ENCODE measurements at places on chromosomes 4 and X.

GRCh38 chrX:130085551-130086446 is 24.5 kb downstream of the ELF4 start:
- no peak for DNase-seq

DNA sequence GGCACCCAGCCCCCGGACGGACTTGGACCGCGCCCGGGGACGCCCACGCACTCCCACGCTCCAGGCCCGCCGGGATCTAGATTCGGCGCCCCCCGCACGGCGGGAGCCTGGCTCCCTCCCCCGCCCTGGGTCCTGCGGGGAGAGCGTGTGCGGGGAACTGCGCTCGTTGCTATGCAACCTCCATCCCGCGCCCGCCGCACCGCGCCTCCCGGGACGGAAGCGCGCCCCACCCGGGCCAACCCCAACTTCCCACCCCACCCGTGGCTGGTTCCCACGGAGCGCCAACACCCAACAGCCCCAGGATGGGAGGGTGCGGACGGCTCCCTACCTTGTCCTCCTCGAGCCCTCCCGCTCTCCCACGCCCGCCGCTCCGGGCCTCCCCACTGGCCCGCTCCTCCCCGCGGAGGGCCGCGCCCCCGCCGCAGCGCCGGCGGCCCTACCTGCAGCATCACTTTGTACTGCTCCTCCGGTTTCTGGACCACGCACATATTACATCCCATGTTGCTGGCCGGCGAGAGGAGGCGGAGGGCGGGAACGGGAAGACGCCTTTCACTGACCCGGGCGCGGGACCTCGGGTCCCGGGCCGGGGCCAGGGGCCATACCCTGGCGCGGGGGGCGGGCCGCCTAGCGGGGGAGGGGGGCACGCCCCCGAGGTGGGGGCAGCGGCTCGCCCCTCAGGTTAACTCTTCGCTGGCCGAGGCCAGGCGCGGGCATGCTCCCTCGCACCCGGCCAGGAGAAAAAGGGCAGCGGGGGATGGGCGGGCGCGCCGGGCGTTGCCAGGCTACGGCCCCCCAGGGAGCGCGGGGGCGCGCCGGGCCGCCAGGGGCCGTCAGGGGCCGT is at the start of gene PDZD4:
PDZD4 (minus strand) TSS at position 746 of the 841 bp plus-strand sequence; CDS start at position 500, 246 bp downstream.
- no peak for DNase-seq

- no peak for DNase-seq
Observed at GRCh38 chrX:130321550-130321949, 18.2 kb upstream of the SLC25A14 start.

DNA sequence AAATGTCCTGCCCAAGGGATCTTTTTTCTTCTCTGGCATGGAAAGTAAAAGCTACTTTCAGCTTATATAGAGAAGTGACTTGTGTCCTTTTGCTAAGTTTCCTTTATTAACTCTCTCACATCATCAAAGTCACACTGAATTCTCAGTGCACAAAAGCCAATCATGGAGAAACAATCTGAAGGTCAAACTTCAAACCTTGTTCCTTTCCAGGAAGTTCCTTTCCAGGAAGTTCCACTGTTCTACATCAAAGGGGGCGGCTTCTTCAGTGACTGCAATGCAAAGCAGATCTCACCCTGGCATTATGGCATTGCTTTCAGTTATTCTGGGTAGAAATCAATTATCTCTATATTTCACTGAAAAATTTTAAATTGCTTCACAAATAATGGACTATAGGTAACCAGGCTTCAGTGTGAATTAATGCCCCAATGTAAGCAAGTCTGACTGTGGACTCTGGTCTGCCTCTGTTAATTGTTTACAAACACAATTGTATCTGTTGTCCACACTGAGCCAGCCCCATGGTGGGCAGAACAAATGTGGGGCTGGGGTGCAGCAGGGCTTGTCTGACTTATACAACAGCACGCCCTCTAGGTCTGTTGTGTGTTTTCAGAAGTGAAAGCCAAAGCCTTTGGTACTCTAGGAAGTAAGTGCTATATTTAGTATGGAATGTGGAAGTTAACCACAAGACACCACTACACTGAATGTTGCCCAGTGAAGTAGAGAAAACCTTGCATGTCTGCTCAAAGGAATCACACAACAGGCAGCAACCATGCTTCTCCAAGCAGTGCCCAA is 98.8 kb downstream of the CDS1 start:
- no peak for DNase-seq

DNA sequence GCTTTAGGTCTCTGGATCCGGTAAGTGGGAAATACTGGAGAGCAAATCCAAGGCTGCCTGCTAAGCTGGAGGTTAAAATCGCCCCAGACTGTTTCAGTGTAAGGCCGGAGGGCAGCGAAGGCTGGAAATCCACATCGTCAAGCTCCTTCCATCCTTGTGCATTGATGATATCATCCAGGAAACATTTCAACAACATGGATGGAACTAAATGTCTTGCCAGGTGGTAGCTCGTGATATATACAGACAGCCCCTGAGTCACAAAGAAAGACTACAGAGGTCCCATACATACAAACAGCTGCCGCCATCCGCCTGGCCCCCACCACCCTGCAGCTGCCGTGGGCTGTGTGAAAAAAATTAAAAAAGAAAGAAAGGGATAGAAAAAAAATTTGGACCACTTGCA is 148.9 kb upstream of the RBPJ start:
- DNase-seq = no peak

GRCh38 chrX:123961268-123962005 is at the start of gene STAG2:
TSS of gene STAG2 (plus strand) at chrX:123961706. CDS start at chrX:124022628, 60,922 bp downstream.
- DNase-seq = peak; percentile 14

- DNase-seq = no peak
Observed at GRCh38 chrX:127390316-127390715, 570.8 kb downstream of the PRR32 start.

DNA sequence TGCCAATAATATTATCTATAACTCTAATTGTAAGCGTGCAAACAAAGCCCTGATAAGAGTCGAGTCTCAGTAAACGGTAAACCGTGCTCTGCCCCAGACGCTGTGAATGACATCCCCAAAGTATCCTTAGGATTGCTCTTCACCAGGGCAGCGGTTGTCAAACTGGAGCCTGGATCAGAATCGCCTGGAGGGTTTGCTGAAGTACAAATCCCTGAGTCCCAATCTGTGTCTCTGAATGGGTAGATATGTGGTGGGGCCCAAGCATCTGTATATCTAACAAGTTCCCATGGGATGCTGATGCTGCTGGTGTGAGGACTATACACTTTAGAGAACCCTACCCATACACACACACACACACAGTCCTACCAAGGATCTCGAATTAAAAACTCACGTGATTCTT is 813 bp upstream of the APBB2 start:
- DNase-seq = no peak

- DNase-seq = no peak
Observed at GRCh38 chr4:48131736-48132135, 2.3 kb downstream of the TXK start.

- DNase-seq = peak; percentile 9
Observed at GRCh38 chr4:118835571-118836300, at the start of gene SEC24D. TSS of gene SEC24D (minus strand) at chr4:118836126. CDS start at chr4:118833696, 2,430 bp downstream.

- DNase-seq = no peak
Observed at GRCh38 chr4:120720354-120720934, 202.1 kb downstream of the PRDM5 start.

DNA sequence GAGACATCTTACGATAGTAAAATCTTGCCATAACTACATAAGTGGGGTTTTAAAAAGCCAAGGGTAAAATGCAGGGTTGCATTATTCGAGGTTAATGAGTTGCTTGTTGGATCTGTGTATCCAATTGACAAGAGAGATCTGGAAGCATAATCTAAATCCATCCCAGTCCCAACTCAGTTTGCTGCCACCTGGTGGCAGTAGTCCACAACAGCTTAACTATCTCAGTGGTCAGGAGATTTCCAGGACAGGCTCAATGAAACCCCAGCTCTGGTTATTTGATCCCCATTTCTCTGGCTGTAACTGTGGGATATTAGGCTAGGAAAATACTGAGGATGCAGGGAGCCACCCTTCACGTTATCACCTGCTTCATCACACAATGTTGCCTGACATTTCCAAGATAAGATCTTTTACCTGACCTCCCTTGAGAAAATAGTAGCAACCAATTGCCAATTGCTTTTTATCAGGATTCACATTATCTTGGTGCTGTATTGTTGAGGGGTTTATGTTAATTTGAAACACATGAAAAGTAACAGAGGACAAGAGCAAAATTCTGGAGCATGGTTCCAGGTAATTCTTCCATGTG is 88.2 kb upstream of the TNIP3 start:
- DNase-seq = no peak

DNA sequence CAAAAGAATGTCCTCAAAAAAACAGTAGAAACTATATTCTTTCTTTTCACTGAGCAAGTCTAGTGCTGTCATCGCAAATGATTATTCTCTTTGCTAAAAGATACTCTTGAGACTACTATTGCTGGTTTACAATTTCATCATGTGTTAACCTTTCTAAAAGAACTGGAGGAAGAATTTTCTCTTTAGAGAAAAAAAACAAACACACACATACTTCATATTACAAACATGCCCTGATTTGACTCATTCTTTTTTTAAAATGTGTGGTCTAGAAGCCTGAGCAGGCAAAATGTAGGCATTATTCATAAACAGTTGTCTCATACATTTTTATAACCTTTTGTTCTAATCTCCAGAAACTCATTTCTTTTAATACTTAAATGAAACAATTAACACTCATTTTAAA is 60.6 kb upstream of the FAT4 start:
- no peak for DNase-seq

GRCh38 chrX:141405853-141406492 is 163.7 kb upstream of the SPANXC start:
- DNase-seq = no peak

GRCh38 chr4:10131202-10131601 is 14.6 kb upstream of the WDR1 start:
- no peak for DNase-seq

DNA sequence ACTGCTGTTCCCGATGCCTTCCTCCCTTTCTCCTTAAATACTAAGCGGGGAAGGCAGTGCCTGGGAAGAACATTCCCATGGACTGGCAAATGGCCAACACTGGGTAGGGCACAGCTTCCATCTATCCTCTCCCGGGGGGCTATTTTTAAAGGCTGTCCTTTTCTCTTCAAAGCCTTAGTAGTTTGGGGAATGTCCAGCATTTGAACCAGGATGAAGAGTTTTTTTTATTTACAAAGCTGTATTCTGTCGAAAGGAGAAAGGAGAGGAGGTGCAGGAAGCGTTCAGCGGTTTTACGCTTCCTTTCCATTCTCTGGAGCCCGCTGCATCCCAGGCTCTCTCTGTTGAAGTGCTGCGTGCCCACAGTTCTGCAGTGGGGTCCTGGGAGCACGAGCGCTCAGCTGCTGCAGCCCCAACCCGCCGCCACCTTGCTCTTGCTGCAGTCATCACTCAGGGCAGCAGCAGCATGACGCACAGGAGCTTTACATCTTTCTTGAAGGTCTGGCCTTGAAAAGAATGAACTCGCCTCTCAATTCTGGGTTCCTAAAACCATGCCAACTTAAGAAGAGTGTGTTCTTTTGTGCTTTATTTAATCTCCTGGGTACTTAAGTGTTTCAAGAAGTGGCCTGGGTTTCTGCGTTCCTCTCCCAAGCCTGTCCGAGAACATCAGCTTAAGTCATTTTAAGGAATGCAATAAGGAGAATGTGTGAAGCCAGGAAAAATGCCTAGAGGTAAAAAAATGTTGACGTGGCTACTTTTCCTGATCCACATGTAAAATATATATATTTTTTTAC is 427.2 kb downstream of the MAPK10 start:
- DNase-seq = no peak

- DNase-seq = no peak
Observed at GRCh38 chr4:65050786-65051185, 619.5 kb downstream of the EPHA5 start.

- no peak for DNase-seq
Observed at GRCh38 chrX:65677954-65678469, 10.6 kb downstream of the MSN start.

- no peak for DNase-seq
Observed at GRCh38 chr4:39657465-39657864, 18.8 kb upstream of the SMIM14 start.

- no peak for DNase-seq
Observed at GRCh38 chr4:4609622-4610334, 67.9 kb upstream of the STX18 start.

GRCh38 chr4:17272154-17272553 is 239.7 kb downstream of the QDPR start:
- DNase-seq = no peak

- DNase-seq = no peak
Observed at GRCh38 chrX:155998116-155998515, 620 bp downstream of the IL9R start.

DNA sequence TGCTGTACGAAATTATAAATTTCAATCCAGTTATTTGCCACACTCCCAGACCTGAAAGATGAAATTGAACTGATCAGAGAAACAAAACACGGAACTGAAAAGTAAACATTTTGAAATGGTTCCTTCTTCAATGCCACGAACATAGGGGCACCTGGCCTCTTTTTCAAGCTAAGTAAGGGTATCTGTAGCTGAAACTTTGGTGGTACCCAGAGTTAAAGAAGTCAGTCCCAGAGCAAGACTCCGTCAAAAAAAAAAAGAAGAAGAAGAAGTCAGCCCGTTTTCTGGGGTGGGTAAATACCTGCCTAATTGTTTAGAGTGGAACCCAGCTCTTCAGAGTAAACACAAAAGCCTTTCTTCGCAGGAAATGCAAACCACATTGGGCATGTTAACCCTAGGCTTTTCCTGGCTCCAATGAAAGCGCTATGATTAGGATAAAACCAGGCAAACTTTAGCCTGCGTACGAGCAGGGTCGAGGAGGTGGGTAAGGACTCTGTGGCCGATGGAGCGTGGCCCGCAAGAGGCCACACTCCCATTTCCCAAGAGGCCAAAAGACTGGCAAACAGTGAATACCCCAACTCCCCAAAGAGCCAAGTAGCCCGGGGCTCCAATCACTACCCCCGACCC is 1.3 kb downstream of the ANTXR2 start:
- no peak for DNase-seq

Measured in esophagus squamous epithelium (tissue), 5 donors.